Keratinocyte (primary cell): ENCODE measurements at places on chromosomes 12 and 14.

DNA sequence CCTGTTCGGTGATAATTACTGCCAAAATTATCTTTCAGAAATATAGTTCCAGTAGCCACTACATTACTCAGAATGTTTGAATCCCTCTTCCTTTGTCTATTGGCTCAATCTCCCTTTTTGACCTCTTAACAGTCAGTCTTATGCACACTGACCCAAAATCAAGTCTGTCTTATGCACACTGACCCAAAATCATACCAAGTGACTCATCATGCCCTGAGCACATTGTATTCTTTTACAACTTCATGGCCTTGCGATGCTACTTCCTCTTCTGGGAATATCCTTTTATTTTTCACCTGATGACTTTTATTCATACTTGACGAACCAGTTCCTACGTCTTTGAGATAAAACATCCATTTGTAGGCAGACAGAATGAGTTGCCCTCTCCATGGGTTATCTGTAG is 182.3 kb downstream of the NPAS3 start:
- H3K27ac ChIP-seq = peak overlapping the region; percentile 57
- H3K4me3 ChIP-seq = no peak overlapping the region
- H3K27me3 ChIP-seq = no peaks in the 10 kb centered on the region
- peaks cover 23% of the 10 kb centered on the region for H3K4me1 ChIP-seq
- H3K36me3 ChIP-seq = no peaks in the 10 kb centered on the region

- H3K27me3 ChIP-seq = no peaks in the 10 kb centered on the region
- H3K27ac ChIP-seq = peak overlapping the region; percentile 61
- DNase-seq = no peak
- no peak overlapping the region for H3K4me3 ChIP-seq
- peaks cover 17% of the 10 kb centered on the region for H3K4me1 ChIP-seq
- H3K36me3 ChIP-seq = no peaks in the 10 kb centered on the region
These were observed 128.6 kb upstream of the PLEKHG7 start for GRCh38 chr12:92574051-92574783.

DNA sequence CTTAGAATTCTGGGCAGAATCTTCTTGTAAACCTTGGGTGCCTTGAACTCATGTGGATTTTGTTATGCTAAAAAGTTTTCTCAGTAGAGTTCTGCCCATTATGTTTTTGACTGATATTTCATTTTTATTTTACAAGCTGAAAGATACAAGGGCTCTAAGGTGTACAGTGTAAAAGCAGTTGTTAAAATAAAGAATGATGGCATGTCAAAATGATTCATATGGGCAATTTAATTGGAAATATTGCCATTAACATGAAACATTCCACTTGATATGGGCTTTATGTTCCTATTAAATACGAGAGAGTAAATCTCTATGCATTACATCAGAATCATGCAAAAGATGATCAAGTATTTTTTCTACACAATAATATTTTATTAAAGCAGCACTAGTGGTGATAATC is 295.1 kb upstream of the ATP2B1 start:
- H3K4me3 ChIP-seq = no peak overlapping the region
- H3K36me3 ChIP-seq = no peaks in the 10 kb centered on the region

- no peak overlapping the region for H3K4me3 ChIP-seq
- H3K4me1 ChIP-seq = no peaks in the 10 kb centered on the region
- H3K36me3 ChIP-seq = peaks cover 6% of the 10 kb centered on the region
- no peak overlapping the region for H3K27ac ChIP-seq
- no peak for DNase-seq
These were observed 22.5 kb downstream of the MRPS35 start for GRCh38 chr12:27733052-27733656.

GRCh38 chr14:80973931-80974641 is 18.7 kb downstream of the TSHR start:
- H3K36me3 ChIP-seq = no peaks in the 10 kb centered on the region
- no peaks in the 10 kb centered on the region for H3K4me1 ChIP-seq
- H3K27me3 ChIP-seq = peaks cover 15% of the 10 kb centered on the region
- no peak overlapping the region for H3K27ac ChIP-seq
- H3K4me3 ChIP-seq = no peak overlapping the region
- DNase-seq = no peak

DNA sequence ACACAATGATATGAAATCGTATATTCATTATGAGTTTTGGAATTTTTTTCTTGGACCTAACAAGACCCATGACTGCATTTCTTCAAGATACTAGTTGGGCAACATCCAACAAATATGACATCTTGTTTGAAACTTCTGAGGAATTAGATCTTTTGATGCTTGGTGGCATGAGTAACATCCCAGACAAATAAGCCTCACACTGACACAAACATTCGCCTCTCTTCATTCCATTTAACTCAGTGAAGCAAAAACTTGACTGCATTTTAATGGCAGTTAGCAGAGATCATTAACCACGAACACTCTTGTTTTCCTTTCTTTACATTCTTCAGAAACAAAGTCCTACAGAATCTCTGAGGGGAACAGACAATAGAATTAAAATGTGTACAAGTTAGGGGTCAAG is 758.3 kb downstream of the C12orf50 start:
- no peaks in the 10 kb centered on the region for H3K4me1 ChIP-seq
- H3K27ac ChIP-seq = no peak overlapping the region
- H3K4me3 ChIP-seq = no peak overlapping the region
- H3K36me3 ChIP-seq = no peaks in the 10 kb centered on the region
- no peak for DNase-seq

GRCh38 chr12:66678338-66679275 is at the start of gene GRIP1:
GRIP1 (minus strand) TSS chr12:66679076; CDS start chr12:66678904, 172 bp downstream.
- no peak for DNase-seq
- no peak within 1 kb of the TSS for H3K4me3 ChIP-seq
- H3K4me1 ChIP-seq = no peaks in the 10 kb centered on the region
- H3K36me3 ChIP-seq = no peaks in the 10 kb centered on the region

GRCh38 chr12:128259556-128260070 is 7.4 kb upstream of the TMEM132C start:
- H3K36me3 ChIP-seq = no peaks in the 10 kb centered on the region
- no peak for DNase-seq
- H3K4me1 ChIP-seq = no peaks in the 10 kb centered on the region
- no peaks in the 10 kb centered on the region for H3K27me3 ChIP-seq
- no peak overlapping the region for H3K27ac ChIP-seq

GRCh38 chr12:65881965-65882413 is 57.7 kb downstream of the HMGA2 start:
- no peaks in the 10 kb centered on the region for H3K27me3 ChIP-seq
- no peak for DNase-seq
- no peak overlapping the region for H3K4me3 ChIP-seq
- H3K36me3 ChIP-seq = peaks cover 24% of the 10 kb centered on the region
- H3K4me1 ChIP-seq = peaks cover 29% of the 10 kb centered on the region

- no peak overlapping the region for H3K4me3 ChIP-seq
- no peaks in the 10 kb centered on the region for H3K36me3 ChIP-seq
- H3K27ac ChIP-seq = no peak overlapping the region
- DNase-seq = no peak
These were observed 15.4 kb downstream of the PIWIL1 start for GRCh38 chr12:130353081-130353480.

DNA sequence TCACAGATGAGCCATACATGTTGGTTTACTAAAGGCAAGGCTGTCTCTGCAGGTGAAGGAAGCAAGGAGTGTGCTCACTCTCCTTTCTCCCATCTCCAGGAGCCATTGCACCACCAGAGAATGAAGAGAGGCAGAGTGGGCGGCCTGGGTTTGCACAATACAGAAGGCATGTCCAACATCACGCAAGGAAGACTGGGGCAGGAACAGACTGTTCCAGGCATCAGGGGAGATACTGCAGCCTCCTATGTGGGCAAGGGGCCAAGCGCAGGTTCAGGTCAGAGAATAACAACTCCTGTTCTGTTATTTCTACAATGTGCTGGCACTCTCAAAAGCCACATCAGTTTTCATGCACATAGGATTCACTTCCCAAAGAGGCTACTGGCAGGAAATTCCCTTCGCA is 1.7 kb upstream of the TMEM229B start:
- peaks cover 5% of the 10 kb centered on the region for H3K4me1 ChIP-seq
- H3K36me3 ChIP-seq = no peaks in the 10 kb centered on the region
- peaks cover 4% of the 10 kb centered on the region for H3K27me3 ChIP-seq
- no peak for DNase-seq
- H3K27ac ChIP-seq = no peak overlapping the region

- H3K27me3 ChIP-seq = no peaks in the 10 kb centered on the region
- H3K27ac ChIP-seq = no peak overlapping the region
- no peak overlapping the region for H3K4me3 ChIP-seq
- DNase-seq = no peak
- peaks cover 7% of the 10 kb centered on the region for H3K36me3 ChIP-seq
- peaks cover 2% of the 10 kb centered on the region for H3K4me1 ChIP-seq
These were observed 4.0 kb downstream of the TMPO start for GRCh38 chr12:98519257-98519907.

DNA sequence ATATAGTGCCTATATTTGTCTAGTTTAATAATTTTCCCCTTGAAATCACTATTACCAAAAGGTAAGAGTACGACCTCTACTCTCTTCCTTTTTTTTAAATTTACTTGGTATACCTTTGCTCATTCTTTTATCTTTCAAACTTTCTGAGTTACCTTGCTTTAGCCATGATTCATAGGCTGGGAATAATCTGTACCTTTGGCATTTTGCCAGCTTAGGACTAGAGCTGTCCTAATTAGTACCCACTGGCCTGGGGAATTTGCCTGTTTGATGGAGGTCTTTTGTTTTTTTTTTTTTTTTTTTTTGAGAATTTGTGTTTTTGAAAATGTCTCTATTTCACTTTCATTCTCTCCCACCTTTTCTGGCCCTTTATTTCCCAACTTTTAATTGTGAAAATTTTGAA is 8.7 kb upstream of the SLC4A8 start:
- H3K27me3 ChIP-seq = no peaks in the 10 kb centered on the region
- no peaks in the 10 kb centered on the region for H3K4me1 ChIP-seq
- no peak overlapping the region for H3K4me3 ChIP-seq
- no peaks in the 10 kb centered on the region for H3K36me3 ChIP-seq
- no peak overlapping the region for H3K27ac ChIP-seq

- H3K36me3 ChIP-seq = no peaks in the 10 kb centered on the region
- DNase-seq = no peak
- H3K27me3 ChIP-seq = no peaks in the 10 kb centered on the region
- H3K27ac ChIP-seq = no peak overlapping the region
These were observed 49.0 kb upstream of the CPNE8 start for GRCh38 chr12:38954238-38954873.

DNA sequence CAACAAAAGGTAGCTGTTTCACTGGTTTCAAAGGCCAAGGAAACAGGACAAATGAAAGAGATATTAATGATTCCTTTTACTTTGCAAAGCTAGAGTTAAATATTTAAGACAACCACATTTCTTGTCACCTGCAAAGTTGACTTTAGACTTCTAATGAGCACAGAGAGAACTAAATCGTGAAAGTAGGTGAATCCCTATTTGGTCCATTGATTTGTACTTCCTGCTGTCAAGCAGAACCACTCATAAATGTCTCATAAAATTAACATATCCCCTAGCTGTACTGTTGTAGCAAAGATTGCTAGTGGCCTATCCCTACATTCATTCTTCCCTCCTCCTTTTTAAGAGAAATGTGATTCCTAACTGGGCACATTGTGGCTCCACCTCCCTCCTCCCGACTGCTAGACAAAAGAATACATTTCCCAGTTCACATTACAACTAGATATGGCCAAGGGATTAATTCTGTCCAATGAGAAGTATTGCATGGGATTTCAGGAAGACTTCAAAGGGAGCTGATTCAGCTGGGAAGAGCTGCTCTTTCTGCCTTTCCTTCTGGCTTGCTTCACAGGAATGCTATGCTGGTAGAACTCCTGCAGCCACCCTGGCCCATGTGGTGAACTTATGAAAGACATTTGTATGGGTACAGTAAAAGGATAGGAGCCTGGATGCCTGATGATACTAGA is 227.5 kb upstream of the ABCD2 start:
- no peak overlapping the region for H3K27ac ChIP-seq
- H3K4me1 ChIP-seq = no peaks in the 10 kb centered on the region
- H3K27me3 ChIP-seq = no peaks in the 10 kb centered on the region
- no peaks in the 10 kb centered on the region for H3K36me3 ChIP-seq

DNA sequence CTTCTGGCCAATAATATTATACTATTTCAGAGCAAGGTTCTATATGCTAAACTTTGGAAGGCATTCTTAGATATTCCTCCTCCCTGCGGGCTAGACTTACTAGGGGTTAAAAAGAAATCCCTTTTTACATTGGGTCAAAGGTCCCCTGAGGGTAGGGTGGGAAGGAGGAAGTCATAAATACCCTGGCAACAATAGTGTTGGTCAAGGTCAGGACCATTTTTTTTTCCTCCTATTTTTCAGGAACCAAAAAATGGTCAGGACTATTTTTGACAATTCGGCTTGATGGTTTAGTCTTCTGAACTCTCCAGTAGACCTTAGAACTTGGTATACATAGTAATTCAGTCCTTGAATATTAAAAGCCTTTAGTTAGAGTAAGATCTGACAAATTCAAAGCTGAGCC is 4.5 kb upstream of the NANOG start:
- no peaks in the 10 kb centered on the region for H3K4me1 ChIP-seq
- H3K27me3 ChIP-seq = no peaks in the 10 kb centered on the region
- no peak for DNase-seq
- H3K27ac ChIP-seq = no peak overlapping the region

GRCh38 chr14:104602315-104602932 is 2.1 kb downstream of the TMEM179 start:
- peaks cover 22% of the 10 kb centered on the region for H3K27me3 ChIP-seq
- H3K4me3 ChIP-seq = no peak overlapping the region

DNA sequence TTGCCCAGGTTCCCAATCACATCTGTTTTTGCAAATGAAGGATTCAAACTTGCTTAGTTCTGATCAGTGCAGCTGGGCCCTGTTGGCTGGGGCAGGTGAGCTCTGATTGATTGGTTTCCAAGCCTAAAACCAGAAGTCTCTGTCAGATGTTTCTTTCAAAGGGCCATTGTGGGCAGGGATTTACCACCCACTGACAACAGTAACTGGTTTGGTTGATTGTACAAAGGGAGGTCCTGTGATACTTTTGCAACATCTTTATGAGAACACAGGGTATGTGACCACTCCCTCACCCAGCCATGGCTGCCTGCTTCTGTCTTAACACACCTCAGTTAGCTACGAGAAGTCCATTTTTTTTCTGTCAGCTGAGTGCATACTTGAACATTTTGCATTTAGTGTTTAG is 184.1 kb downstream of the FLRT2 start:
- no peak overlapping the region for H3K27ac ChIP-seq
- no peaks in the 10 kb centered on the region for H3K36me3 ChIP-seq
- H3K27me3 ChIP-seq = no peaks in the 10 kb centered on the region
- no peak for DNase-seq
- H3K4me3 ChIP-seq = no peak overlapping the region
- H3K4me1 ChIP-seq = no peaks in the 10 kb centered on the region

DNA sequence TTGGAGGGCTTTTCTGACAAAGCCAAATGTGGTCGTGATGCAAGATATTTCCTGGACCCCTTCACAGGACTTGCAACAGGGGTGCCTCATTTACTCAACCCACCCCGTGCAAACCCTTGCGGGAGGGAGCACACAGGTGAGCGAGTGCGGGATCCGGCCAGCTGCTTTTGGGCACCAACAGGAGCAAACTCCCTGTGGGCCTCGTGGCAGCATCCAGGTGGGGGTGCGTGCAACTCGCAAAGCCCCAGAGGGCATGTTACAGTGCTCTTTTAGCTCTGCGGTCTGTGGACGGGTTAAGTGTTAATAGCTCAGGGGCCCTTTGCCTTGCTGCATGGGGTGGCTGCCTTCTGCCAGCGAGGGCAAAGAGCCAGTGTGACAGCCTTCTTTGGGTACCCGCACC is 707.6 kb upstream of the MDGA2 start:
- H3K27ac ChIP-seq = no peak overlapping the region
- H3K36me3 ChIP-seq = no peaks in the 10 kb centered on the region
- DNase-seq = no peak
